ENCODE measurements at places on chromosomes 5 and 9.

DNA sequence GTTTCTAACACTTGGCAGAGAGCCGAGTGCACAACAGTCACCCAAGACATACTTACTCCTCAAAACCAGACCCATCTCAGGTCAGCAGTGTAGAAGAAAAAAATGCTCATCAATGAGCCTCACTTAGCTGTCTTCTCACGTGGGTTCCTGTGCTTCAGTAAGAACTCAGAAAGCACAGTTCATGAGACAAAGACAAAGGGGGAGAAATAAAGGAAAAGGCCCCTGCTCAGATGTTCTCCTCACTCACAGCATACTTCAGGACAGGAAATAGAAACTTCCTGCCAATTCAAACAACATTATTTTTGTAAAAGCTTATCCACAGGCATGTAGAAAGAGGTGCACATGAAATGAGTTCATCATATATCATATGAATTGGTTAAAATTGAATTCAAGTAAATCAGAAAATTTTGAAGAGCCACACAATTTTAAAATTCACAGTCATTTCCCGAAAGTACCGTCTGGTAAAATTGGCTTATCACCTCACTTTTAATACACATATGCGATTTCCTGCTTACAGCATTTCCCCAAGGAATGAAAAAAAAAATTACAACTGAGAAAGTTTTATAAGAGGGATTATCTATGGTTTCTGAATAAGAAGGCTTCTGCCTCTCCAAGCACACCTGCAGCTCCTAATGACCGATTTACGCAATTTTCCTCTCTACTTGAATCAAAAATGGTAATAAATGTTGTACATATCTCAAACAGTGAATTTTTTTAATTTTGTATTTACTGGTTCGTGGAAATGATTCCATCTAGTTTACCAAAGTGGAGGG lies 328.3 kb downstream of the TMEM167A start:
- no peak for DNase-seq

- no peak for DNase-seq
Observed at GRCh38 chr9:660227-660626, 181.3 kb upstream of the DMRT1 start.

- DNase-seq: peak; percentile 4
Observed at GRCh38 chr5:64693636-64694035, 3.3 kb downstream of the SHISAL2B start.

DNA sequence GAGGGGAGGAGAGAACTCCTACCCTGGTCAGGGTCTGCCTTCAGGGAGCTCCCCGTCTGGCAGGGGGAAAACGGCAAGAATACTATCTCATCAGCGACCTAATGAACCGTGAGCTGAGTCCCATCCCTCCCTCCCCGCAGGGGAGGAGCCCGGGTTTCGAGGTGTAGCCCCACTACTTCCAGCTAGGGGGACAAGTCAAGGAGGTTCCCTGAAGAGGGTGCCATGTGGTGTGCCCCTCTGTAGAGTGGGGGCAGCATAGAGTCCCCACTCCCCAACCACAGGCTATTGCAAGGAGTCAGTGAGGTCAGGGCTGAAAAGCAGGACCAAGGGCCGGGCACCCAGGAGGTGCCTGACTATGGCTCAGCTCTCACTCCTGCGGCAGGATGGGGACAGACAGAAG lies 50.9 kb upstream of the RXRA start:
- no peak for DNase-seq

DNA sequence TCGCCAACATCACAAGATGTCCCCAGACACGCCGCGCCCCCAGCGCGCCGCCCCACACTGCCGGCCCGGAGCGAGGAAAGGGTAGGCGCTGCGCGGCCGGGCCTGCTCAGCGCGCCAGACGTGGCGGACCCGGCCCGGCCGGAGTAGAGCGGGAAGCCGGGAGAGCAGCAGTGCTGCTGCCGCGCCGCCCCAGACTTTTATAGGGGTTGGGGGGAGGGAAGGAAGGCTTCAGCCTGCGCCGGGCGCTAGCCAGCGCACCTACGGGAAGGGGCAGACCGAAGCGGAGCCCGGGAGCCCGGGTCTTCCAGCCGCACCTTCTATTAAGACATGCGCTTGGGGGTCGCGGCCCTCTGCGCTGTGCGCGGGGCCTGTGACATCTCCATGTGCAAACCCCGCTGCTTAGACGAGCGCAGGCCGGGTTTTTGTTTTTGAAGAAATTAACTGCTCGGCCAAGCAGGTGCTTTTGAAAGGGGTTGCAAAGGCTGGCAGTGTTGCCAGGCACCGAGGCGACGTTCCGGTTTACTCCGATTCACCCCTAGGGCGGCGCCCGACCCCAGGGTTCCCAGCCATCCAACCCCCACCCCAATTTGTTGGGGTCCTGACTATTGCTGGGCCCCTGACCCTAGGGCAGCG lies 353 bp upstream of the PAX5 start:
- DNase-seq: peak; percentile 43

- DNase-seq: peak; percentile 46
Observed at GRCh38 chr9:132182314-132183091, 20.6 kb downstream of the NTNG2 start.

GRCh38 chr5:120436996-120437395 lies 27.1 kb upstream of the PRR16 start:
- peak; percentile 62 for DNase-seq

DNA sequence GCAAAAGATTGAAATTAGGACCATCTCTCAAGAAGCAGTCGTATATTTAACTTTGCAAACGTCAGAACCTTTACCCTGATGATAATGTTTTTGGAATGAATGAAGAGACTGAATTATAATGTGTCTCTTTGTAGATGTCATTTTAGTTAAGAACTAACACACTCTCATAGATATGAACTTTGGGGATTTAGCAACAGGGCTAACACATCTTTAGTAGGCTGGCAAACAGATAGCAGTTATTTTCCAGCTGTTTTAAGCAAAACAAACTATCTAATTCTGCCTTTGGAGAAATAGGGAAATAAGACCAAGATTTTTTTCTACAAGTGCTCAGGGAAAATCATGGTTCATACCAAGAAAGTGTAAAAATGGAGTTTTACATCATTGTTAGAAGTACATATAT lies 469.7 kb downstream of the SPATA31D1 start:
- DNase-seq: no peak

GRCh38 chr5:115503420-115503819 lies 41.2 kb downstream of the FEM1C start:
- DNase-seq: no peak

- no peak for DNase-seq
Observed at GRCh38 chr5:83549076-83549475, 77.5 kb downstream of the VCAN start.

GRCh38 chr5:83006683-83007283 lies 70.4 kb downstream of the TMEM167A start:
- DNase-seq: no peak

DNA sequence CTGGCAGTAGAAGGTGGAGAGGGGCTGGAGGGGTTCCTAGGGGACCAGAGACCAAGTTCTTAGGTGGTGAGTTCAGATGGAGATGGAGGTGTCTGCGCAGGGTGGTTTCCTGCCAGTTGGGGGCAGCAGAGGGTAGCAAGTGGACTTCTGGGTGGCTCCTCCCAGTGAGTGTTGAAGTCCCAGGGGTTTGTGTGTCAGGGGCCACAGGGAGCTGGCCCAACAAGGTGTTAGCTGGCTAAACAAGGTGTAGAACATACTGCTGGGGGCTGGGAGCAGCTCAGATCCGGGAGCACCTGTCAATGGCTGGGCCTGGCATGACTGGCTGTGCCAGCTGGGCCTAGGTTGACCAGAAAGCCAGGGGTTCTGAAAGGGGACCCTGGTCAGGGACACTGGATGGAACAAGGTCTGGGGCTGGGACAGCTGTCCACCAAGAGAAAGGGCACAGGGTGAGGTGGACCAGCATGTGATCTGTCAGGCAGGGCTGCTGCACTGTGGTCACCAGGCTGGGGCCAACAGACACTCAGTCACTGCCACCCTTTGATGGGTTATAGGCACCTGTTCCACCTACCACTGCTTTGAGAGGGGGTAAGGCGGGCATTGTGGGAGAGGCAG lies 35.6 kb downstream of the DAB2IP start:
- peak; percentile 87 for DNase-seq

DNA sequence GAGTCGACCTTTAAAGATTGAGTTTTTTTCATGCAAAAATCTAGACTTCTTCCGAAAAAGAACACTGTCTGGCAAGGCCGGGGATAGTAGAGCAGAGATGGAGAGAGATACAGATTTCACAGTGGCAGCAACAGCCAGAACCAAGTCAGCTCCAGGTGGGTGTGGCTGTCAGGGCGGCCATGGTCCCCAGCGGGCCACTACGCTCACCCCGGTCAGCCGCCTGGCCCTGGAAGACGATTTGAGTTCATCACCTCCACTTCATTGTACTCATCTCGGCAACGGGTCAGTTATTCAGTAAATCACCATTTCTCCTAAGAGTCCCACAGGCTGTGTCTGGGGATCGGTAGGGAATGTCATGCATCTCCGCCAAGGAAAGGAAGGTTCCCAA lies 53.0 kb downstream of the ZNF354C start:
- DNase-seq: no peak

DNA sequence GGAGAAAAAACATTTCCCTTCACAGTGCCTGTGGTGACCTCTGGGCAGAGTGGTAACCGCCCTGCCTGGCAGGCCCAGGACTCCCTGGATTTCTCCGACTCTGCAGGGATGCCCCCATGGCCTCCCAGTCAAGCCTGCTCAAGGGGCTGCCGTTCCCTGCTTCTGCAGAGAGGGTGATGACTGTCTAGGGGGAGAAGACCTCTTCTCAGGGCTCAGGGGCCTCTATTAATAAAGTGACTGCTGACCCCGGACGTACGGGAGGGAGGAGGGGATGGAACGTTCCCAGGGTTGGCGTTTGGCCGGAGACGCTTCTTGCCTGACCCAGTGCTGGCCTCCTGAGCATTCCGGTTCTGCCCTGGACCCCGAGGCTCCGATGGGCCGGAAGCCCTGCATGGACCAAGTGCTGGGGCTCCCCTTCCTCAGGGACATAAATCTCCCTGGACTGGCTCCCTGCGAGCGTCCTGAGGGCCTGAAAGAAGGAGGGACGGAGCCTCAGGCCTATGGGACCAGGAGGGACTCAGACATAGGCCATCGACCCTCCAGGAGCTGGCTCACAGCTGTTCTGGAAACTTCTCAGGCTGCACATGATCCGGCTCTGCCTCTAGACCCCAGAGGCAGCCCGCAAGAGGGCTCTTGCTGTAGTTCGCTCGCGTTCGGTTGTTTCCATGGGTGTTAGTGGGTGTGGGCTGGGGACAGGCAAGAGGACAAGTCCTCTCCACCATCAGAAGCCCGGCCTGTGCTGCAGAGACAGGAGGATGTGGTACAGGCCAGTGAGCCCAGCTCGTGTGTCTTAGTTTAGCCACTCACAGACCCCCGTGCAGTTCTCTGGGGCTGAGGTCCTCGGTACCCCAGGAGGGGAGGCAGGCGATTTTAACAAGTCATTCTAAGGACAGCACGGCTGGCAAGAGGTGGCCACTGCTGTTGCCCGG lies 8.1 kb upstream of the RNU6ATAC start:
- no peak for DNase-seq

DNA sequence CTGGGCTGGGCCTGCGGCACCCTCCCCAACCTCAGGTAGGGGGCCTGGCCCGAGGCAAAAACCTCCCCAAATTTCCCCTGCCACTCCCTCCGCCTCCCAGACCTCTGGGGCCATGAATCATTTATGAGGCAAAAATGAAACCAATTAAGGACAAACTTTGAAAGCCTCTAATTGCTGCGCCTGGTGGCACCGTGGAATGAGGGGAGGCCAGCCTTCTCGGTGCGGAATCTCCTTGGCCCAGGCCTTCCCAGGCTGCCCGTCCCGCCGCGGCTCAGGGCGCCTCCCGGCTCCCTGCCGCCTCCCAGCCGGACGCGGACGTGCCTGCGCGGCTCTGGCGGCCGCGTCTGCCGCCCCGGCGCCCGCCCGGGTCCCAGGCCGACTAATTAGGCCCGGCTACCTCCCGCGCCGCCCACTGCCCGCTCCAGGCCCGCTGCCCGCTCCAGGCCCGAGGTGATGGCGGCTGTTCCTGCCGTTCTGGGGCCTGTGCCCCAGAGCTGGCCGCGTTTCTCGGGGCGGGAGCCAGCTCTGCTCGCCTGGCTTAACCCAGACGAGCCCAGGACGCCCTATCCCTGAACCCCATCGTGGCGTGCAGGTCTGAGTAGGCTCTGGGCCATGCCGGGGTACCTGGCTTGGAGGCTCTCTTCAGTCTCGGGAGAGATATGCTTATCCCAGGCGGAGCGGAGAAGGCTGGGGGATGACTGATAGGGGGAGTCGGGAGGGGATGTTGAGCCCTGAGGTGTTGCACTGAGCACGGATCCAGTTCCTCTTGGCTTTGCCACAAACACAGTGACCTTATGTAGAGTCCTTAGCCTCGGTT lies 20.1 kb downstream of the CXXC5 start:
- peak; percentile 90 for DNase-seq

DNA sequence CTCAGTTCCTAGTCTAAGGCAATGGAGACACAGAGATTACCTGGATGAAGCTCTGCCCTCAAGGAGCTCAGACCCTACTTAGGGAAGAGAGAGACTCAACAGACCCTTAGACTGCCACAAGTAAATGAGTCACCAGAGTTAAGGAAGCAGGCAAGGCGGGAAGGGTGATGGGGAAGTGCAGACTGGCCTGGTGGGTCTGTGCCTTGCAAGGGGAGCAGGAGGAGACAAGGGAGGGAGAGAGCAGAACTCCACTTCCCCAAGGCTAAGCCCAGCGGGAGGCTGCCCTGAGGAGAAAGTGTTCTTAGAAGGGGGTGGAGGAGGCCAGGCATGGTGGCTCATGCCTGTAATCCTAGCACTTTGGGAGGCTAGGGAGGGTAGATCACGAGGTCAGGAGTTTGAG lies 83.7 kb downstream of the HRH2 start:
- DNase-seq: no peak

DNA sequence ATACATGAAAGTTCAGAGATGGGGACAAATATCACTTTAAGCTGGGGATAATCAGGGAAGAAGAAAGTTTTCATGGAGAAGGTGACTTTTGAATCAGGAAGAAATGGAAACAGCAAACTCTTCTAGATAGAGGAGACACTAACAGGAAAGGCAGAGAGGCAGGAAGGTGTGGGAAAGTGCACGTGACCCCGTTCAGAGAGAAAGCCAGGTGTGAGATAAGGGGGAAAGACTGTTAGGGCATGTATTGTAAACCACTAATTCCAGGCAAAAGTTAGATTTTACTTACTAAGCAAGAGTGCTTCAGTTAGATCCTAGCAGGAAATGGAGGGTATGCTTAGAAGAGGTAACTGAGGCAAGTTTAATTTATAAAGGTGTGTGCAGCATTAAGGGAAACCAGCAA lies 58.5 kb downstream of the PDCD1LG2 start:
- no peak for DNase-seq

- DNase-seq: no peak
Observed at GRCh38 chr5:42579320-42579719, 156.1 kb downstream of the GHR start.
